ENCODE measurements at places on chromosomes 2 and 18. TPM values are rescaled to one million over a fixed set of nuclear protein-coding genes. Genes with fewer than 3 reads are reported as not detected.

Gene NOSTRIN
- total RNA-seq: not detected

Gene BUB1
- total RNA-seq: 5.8 TPM

Gene OBSL1
- total RNA-seq: 173 TPM

Gene C2orf80
- total RNA-seq: not detected

Gene IL1RL2
- not detected for total RNA-seq

Gene EPB41L3
- not detected for total RNA-seq

Gene IL1B
- total RNA-seq: not detected

Gene PASK
- 1.9 TPM for total RNA-seq

Gene FARSB
- total RNA-seq: 34.3 TPM

Gene LCT
- 0.16 TPM for total RNA-seq

Gene RNF103
- total RNA-seq: 32.9 TPM

Data from myocyte (in vitro differentiated cells).